Common myeloid progenitor, CD34-positive (primary cell): ENCODE measurements at places on chromosomes 16 and 17.

DNA sequence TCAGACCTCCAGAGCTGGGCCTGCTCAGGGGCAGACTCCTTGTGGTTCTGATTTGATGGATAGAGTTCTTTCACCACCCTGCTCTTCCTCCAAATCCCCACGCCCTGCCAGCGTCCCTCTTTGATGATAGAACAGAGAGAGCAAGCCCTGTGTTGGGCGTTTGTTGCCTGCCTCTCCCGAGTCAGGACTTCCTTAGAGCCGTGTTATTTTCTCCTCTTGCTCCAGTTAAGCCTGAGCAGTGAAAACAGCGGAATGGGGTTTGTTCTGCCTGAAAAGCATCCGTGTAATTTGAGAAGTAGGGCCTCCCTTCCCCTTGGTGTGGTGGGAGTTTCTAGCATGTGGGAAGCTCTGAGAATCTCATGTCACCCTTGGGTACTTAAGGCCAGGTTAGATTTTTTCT is 22.1 kb downstream of the TMEM94 start:
- H3K27me3 ChIP-seq = no peaks in the 10 kb centered on the region
- no peak overlapping the region for H3K4me3 ChIP-seq
- DNase-seq = no peak
- H3K27ac ChIP-seq = no peak overlapping the region

DNA sequence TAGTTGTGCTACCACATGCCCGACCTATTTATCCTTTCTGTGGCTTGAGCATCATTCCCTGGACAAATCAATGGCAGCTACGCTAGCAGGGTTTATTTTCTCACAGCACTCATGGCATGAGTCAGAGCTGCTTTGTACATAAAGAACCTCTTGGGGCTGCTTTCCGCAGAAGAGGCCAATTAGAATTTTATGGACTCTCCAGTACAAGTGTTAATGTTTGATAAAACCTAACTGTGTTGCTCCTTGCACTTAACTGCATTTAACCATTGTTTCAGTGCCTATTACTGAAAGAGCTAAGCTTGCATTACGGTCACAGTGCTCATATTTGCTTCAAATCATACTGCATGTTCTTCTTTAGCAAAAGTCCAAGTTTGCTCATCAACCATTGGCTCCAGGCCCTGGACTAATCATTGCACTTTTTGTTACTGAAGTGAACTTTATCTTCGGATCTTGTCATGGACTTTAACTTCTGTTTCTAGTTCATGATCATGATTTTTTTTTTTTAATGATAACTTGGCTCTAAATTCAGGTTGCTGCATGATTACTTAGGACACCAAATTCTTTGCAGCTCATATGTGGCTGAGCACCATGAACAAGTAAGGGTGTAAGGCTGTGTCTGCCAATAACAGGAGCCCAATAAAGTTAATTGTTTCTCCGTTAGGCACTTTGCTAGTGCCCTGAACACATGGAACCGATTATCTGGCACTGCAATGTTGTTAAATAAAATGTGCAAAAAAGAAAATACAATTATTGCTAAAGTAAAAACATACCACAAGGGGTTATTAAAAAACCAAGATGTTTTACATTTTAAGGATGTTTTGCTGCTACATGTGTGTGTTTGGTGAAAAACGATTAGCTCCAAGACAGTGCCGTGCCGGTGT is 492.2 kb downstream of the KCNJ2 start:
- no peaks in the 10 kb centered on the region for H3K27me3 ChIP-seq
- H3K27ac ChIP-seq = no peak overlapping the region
- no peaks in the 10 kb centered on the region for H3K36me3 ChIP-seq
- H3K4me1 ChIP-seq = no peaks in the 10 kb centered on the region
- no peak for DNase-seq
- no peak overlapping the region for H3K4me3 ChIP-seq

DNA sequence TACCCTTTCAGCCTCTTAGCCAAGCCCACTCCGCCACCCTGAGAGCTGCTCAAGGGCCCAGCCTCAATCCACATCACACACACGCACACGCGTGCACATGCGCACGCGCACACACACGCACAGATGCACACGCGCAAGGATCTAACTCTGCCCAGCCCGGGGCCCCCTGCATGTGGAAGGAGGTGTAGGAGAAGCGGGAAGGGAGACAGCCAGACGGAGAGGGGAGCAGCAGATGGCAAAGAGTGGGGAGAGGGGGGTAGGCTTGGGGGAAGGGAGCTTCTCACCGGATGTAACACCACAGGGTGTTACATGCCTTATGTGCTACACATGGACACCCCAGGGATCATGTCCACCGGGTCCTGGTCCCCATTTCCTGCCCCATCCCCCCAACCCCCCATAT is 15.3 kb downstream of the DLG4 start:
- peaks cover 25% of the 10 kb centered on the region for H3K36me3 ChIP-seq
- no peak overlapping the region for H3K4me3 ChIP-seq
- no peaks in the 10 kb centered on the region for H3K27me3 ChIP-seq
- no peak overlapping the region for H3K27ac ChIP-seq
- peaks cover 17% of the 10 kb centered on the region for H3K4me1 ChIP-seq
- DNase-seq = no peak

- H3K27ac ChIP-seq = no peak overlapping the region
- H3K36me3 ChIP-seq = peaks cover 36% of the 10 kb centered on the region
- no peak for DNase-seq
- peak overlapping the region; percentile 36 for H3K4me3 ChIP-seq
- H3K4me1 ChIP-seq = peaks cover 25% of the 10 kb centered on the region
Measured at GRCh38 chr17:45248132-45248957, 13.5 kb downstream of the SPATA32 start.
